ENCODE measurements at places on chromosomes 3 and 15.

- no peak for DNase-seq
Measured at GRCh38 chr3:138362538-138362937, 14.2 kb downstream of the MRAS start.

GRCh38 chr3:62065985-62066693, 307.2 kb downstream of the FEZF2 start:
- DNase-seq: no peak

DNA sequence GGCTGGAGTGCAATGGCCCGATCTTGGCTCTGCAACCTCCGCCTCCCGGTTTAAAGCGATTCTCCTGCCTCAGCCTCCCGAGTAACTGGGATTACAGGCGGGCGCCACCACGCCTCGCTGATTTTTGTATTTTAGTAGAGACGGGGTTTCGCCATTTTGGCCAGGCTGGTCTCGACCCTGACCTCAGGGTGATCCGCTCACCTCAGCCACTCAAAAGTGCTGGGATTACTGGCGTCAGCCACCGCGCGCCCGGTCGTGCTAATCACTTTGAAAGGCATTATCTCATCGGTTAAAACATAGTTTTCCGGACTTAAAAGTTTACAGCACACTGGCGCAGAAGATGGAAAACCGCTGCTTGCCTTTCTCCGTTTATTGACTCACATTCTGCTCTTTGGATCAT, 27.6 kb upstream of the MTHFS start:
- no peak for DNase-seq

DNA sequence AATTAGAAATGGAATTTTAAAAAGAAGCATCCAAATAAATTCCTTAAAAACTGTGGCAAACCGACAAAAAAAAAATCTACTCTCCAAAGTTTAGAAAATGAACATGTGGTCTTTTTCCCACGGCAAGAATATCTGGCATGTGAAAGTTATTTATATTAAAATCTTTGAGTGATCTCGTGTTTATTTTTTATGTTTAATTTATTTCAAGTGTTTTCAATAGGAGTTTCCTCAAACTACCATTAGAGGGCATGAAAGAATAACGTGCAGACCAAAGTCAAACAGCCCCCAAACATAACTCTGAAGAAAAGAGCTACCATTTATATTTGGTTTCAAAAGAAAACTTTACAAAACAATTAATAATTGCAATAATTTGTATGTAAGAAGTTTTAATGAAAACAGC, 286.4 kb downstream of the ZIC4 start:
- no peak for DNase-seq

DNA sequence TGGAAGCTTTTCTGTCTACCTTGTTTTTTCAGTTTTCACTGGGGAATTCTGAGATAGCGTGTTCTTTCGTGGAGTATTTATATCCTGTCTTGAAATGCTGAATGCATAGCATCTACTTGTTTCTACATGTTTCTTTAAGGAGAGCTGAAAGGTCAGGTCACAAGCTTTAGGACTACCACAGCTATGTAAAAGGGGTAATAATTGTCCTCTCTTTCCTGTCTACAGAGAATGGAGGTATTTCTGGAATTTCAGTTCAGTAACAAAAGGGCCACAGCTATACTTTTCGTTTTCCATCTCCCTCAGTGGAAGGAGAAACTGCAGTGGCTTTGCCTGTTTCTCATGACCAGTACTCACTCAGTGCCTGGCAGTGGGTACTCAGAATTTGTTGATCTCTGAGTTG, 4.7 kb downstream of the INAFM2 start:
- DNase-seq: no peak

DNA sequence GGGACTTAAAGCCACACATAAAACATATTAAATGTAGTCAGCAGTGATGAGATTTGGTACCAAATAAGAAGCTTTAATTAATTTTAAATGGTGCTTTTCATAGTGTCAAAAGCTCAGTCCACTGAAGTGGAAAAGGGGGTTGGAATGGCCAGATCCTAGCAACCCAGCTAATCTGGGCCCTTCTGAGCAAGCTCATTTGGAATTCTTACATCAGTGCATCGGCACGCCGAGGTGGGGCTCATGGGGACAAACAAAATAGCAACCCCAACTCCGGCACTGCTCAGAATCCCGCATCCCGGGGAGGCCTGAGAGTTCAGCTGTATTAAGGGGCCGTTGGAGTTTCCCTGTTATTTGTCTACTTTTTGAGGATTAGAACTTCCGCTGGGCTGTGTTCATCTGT, 526.4 kb downstream of the SOX2 start:
- no peak for DNase-seq

DNA sequence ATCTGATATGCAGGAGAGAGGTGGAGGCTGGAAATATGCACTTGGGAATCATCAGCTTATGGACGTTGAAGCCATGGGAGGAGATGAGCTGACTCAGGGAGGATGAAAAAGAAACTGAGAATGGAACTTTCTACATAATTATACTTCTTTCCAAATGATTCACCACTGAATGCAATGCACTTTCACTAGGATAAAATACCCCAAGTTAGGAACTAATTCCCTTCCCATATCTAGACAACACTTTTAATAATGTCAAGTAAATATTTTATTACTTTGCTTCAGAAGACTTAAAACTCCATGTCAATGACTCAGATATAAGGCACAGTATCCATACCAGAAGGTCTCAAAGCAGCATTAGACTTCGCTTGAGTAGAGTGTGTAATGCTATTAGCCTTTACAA, 24.2 kb downstream of the NPTN start:
- no peak for DNase-seq

DNA sequence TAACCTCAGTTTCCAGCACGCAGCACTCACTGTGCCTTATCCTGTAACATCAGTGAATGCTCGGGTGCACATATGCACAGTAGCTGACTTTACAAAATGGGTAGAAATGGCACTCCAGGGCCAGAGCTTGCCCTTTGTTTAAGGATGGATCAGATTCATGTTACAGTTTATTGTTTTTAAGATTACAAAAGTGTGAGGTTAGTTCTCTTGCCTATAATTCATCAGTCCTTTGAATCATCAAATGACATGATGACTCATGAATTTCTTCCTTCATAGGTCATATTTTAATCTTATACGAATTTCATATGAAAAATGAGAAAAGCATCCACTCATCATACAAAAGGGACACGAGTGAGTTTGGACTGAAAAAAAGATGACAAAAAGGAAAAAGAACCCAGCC, 545.3 kb downstream of the GBE1 start:
- DNase-seq: peak; percentile 51

DNA sequence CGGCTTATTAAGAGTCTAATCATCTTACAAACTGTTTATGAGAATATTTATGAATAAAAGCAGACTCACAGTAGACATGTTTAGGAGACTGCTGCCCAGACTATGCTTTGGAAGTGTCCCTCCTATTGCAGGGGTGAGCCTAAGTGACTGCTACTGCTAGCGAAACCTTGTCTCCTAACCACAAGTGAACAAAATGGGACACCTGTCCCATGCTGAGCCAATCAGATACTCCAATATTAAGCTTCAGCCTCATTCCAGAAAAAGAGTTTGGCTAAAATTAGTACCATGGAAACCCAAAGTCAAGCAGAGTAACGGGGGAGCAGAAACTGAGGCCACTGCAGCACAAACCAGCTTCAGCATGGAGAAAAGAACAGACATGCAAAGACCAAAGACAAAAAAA, 4.6 kb downstream of the DENND6A start:
- no peak for DNase-seq

- no peak for DNase-seq
Measured at GRCh38 chr3:151165226-151165625, 37.8 kb downstream of the GPR171 start.

DNA sequence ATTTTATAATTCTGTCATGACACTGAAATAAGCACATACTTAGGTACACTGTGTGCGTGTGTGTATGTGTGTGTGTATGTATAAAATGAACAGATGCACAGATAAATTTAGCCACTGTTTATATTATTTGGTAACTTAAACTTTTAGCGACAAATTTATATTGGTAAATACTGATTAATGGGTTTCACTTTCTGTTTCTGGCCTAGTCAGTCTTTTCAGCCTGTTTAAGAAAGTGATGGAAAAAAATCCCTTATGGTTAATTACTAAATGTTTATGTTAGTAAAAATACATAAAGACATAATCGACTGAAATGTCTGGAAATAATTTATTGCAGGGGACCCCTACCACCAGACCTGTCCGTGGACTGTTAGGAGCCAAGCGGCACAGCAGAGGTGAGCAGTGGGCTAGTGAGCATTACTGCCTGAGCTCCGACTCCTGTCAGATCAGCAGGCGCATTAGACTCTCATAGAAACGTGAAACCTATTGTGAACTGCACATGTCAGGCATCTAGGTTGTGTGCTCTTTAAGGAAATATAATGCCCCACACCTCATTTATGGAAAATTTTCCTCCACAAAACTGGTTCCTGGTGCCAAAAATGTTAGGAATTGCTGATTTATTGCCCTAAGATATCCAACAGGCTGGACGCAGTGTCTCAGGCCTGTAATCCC, 717.4 kb downstream of the SI start:
- no peak for DNase-seq

DNA sequence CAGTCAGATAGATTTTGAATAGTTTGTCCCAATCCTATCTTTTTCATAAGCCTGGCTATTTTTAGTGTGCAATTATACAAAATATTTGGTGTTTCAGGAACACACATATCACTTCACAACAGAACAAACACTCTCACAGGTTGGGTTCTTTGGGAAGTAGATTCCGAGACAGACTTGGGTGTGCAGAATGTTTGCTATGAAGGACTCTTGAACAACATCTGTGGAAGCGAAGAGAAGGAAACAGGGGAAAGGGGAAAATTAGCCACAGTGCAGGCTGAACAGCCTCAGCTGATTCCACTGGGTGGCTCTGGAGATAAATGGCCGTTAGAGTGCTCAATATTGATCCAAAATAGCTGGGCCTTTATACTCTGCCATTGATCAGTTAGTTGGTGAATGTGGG, 61.8 kb downstream of the GUCA1C start:
- DNase-seq: no peak

- DNase-seq: no peak
Measured at GRCh38 chr3:123800362-123800682, 83.8 kb downstream of the MYLK start.

GRCh38 chr3:71584394-71585011, 975 bp upstream of the FOXP1 start:
- peak; percentile 59 for DNase-seq

GRCh38 chr15:77898811-77899730, 178.4 kb downstream of the TBC1D2B start:
- DNase-seq: no peak

- DNase-seq: no peak
Measured at GRCh38 chr3:66181764-66182163, 39.0 kb upstream of the SLC25A26 start.

GRCh38 chr3:158407844-158408517, 163.0 kb upstream of the MLF1 start:
- no peak for DNase-seq

GRCh38 chr3:186414735-186415419, 52.8 kb upstream of the DGKG start:
- DNase-seq: peak; percentile 45

DNA sequence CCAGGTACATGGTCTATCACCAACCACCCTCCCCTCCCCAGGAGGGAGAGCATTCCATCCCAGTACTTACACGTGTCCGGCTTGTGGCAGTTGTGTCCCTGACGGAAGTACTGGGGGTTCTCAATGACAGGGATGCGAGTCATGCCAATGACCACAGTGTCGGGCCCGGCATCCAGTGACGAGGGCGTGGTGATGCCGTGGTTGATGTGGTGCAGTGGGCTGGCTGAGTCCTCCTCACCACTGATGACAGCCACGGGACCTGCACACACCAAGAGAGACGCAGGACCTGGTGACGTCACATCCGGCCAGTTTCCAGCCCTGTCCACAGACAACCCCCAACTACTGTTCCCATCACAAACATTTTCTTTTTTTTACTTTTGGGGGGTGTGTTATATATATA, 223.8 kb downstream of the NTRK3 start:
- peak; percentile 77 for DNase-seq

- DNase-seq: no peak
Measured at GRCh38 chr15:47796830-47797229, 79.5 kb downstream of the SEMA6D start.

DNA sequence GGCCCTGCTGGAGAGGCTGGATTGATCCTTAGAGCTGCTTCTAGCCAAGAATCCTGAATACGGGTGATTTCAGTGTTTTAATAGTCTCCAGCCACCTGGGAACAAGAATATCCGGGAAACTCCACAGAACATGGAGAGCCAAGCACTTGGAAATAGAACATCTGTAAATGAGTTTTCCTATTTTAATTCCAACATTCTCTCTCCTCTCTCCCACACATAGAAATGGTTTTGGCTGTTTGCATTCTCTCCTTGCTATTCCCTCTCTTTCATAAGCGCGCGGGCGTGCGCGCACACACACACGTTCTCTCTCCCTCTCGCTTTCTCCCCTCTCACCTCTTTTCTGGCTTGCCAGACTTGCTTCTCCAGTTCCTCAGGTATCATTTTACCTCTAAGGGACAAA, 50.6 kb downstream of the GADL1 start:
- DNase-seq: no peak

GRCh38 chr15:26866298-26867199, at the start of gene GABRA5:
TSS of gene GABRA5 (plus strand) at chr15:26867062. CDS start at chr15:26869249, 2,187 bp downstream.
- DNase-seq: no peak

DNA sequence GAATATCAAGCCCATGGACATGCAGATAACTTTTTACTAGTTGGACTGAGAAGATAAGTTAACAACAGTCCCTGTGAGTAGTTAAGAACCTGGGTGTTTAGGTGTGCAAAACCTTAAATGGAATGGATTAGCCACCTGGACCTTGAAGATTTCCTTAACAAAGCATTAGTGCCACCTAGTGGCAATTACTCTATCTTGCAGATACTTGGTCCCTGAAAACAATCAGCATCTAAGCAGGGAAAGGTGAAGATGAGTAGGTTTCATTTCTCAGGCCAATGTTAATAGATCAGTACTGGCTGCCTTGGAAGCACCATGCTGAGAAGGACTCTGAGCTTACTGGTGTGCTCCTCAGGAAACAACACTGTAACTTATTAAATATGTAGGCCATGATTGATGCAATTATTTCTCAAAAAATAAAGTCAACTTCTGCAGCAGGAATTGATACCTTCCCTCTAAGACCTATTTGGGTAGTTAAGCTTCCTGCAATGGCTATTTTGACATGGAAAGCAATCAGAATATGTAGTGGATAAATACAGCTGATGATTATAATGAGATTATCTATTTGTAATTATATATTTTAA, 329.4 kb downstream of the TBC1D5 start:
- DNase-seq: peak; percentile 17

DNA sequence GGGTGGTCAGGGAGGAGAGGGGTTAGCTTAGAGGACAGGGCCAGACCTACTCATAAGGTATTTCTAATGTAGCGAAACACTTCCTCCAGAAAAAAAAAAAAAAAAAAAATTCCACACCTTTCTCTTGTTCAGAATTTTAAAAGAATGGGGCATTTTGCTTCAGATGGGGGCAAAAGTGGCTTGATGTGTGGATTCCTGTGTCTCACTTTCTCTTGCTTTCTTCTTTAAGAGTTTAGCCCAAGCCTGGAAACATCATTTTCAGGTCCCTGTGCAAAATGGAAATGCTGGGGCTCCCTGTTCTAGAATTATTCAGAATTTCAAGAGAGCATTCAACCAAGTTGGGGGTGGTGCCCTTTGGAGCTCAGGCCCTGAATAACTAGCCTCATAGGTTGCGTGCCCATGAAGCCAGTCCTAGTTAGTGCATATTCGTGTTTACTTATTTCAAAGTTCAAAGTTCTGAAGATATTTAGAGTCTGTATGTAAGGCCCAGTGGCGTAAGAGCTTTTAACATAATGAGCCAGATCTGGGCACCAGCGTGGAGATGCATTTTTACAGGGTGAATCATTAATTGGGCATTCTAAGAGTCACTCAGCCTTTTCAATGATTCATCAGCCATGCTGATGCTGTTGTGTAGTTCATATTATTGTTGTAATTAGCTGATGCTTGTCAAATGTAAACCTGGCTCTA, 104.5 kb downstream of the RPLP1 start:
- DNase-seq: peak; percentile 96

Measured in RCC 7860 (cell line).